ENCODE measurements at places on chromosomes 3 and 15.

DNA sequence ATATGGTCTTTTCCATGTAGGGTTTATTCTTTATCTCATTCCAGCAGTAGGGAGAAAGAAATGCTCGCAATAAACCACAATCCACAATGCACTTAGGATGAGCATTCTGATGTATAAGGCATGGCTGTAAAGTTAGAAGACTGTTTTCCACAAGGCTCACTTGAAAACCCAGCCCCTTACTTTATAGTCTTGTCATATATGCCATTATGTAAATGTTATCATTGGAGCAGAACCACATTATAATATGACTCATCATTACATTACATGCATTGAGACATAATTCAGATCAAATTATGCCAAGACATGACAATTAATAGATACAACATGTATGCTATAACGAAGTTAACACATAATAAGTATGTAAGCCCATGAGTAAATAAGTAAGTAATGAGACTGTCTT lies 348.1 kb downstream of the LSAMP start:
- no peak for DNase-seq

DNA sequence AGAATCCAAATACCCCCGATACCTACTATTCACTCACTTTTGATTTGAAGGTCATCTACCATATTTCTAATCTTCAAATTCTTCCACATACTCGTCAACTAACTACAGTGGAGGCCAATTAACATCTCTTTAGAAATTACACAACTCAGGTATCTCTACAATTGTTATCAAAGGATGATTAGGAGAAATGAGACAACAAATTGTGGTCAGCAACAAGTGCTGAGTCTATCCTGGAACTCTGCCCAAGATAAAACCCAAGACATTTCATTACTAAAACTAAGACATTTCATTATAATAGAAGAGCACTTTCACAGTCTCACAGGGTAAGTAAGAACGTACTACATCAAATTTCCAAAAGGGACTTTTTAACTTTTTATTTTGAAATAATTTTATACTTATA lies 100.0 kb downstream of the TBC1D5 start:
- no peak for DNase-seq

DNA sequence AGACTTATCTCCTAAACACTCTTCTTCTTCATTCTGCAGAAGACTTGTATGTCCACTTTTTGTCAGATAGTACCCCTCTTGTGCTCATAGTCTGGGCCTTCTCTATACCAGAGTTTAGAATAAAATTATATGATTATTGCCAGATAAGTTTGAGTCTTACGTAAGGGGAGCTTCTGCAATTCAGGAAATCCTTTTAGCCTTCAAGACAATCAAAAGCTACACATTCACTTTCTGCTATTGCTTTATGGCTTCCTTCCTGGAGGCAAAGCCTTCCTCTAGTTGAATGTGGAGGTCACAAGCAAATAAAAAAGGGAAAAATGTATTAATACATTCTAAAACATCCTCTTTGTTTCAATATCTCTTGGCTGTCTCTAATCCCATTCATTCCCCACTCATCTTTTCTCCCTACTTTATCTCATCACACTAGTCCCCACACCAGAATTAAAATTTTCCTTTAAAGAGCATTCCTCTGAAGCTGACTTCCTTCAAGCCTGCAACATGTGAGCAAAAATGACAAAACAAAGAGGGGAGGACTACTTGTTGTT lies 186.8 kb downstream of the CPNE4 start:
- no peak for DNase-seq

GRCh38 chr3:71510510-71510909 lies 73.0 kb downstream of the FOXP1 start:
- DNase-seq = no peak

- no peak for DNase-seq
These were observed 3.6 kb upstream of the NR1D2 start for GRCh38 chr3:23941440-23941839.

DNA sequence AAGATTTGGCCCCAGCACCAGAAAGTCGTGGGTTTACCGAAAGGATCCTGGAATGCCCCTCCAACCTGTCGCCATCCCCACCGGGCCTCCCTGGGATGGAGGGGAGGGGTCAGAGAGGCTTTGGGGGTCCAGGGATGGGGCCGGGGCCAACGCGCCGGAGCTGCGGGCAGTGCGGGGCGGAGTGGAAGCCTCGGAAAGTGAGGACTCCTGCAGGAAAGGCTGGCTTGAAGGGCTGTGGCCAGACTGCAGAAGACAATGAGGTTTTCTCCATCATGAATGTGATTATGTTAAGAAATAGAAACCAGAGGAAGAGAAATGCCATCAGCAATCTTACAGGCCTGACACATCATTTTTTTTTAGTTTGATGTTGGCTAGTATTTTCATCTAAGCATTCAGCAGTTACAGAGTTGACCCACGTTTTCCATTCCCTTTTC lies 738 bp downstream of the YEATS2 start:
- peak; percentile 62 for DNase-seq

DNA sequence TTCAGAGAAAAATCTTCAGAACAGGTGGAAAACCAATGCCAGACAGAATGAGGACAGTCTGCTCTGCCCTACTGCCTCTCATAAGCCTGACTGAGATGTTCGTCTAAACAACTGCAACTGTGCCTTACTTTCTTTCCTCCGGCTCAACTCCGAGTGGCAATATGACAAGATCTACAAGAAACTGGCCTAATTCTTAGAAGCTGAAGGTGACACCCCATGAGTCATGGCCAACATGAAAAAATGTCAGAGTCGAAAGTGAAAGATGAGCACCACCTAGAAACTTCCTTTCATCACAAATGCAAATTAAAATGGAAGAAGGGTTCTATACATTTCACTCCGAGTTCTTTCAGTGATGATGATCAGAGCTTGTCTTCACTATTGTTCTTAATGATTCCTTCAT lies 12.9 kb downstream of the PCYT1A start:
- DNase-seq = no peak

- DNase-seq = no peak
These were observed 335.6 kb upstream of the LMCD1 start for GRCh38 chr3:8166014-8166413.

DNA sequence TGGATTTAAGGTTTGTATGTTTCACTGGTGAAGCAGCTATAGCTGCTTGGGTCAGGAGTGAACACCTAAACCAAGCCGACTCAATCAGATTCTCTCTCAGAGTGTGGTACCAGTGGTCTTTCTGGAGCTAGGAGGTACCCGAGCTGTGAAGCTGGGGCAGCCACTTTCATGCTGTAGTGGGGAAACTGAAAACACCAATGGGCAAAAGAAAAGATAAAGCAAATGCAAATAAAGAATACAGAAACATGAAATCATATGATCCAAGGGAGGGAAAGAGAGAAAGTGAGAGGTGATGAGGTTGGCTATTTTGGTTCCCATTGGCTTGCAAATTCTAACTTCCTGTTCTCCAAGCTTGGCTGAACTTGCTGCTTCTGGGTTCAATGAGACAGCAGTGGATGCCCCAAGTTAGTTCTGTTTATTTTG lies 212.3 kb upstream of the CFAP20DC start:
- DNase-seq = no peak

DNA sequence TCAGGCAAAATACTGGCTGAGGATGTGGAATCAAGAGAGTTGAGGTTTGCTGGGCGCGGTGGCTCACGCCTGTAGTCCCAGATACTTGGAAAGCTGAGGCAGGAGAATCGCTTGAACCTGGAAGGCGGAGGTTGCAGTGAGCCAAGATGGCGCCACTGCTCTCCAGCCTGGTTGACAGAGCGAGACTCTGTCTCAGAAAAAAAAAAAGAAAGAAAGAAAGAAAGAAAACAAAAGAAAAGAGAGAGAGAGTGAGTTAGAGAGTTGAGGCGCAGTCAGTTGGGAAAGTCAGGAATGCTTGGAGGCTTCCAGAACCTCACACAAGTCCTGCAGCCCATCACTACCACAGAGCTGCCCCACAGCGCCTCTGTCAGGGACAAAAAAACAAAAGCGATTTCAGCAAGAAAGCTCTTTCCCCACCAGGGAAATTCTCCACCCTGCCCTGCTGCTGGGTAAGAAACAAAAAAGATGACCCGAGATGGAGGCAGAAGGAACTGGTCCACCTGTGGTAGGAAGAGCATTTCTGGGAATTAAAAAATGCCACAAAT lies 13.8 kb downstream of the HDC start:
- no peak for DNase-seq

DNA sequence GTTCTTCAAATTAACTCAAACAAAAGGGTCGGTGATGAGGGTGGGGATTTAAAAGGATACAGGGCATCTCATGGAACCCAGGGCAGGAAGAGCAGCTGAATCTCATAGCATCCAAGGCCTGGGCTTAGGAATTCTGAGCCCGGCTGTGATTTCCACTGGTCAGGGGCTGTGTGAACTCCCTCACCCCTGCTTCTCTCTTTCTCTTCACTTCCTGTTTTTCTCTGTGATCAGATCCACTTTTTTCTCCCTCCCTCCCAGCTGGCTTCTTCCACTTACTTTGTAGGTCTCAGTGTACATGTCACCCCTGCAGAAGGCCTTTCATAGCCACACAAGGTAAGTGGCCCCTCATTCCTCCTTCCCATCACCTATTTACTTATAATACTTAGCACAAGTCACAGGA lies 68.2 kb upstream of the CORO2B start:
- no peak for DNase-seq

GRCh38 chr3:67118635-67119034 lies 120.5 kb downstream of the KBTBD8 start:
- DNase-seq = no peak

- no peak for DNase-seq
These were observed 516.4 kb downstream of the GBE1 start for GRCh38 chr3:81245043-81245442.

GRCh38 chr3:20121088-20121487 lies 64.9 kb downstream of the SGO1 start:
- no peak for DNase-seq

DNA sequence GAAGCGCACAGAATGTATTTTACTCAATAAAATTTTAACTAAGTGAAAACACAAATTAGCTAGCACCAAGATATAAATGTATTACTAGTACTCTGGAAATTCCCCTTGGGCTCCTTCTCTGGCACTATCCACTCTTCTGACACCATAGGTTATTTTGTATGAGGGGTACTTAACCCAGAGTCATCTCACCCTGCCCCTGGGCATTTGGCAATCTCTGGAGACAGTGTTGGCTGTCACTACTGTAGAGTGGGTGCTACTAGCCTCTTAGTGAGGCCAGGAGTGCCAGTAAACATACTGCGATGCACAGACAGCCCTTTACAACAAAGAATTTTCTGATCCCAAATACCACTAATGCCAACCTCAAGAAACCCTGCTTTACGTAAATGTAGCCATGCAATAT lies 246.3 kb upstream of the KBTBD8 start:
- DNase-seq = no peak

GRCh38 chr3:172799246-172799645 lies 48.7 kb downstream of the ECT2 start:
- no peak for DNase-seq

DNA sequence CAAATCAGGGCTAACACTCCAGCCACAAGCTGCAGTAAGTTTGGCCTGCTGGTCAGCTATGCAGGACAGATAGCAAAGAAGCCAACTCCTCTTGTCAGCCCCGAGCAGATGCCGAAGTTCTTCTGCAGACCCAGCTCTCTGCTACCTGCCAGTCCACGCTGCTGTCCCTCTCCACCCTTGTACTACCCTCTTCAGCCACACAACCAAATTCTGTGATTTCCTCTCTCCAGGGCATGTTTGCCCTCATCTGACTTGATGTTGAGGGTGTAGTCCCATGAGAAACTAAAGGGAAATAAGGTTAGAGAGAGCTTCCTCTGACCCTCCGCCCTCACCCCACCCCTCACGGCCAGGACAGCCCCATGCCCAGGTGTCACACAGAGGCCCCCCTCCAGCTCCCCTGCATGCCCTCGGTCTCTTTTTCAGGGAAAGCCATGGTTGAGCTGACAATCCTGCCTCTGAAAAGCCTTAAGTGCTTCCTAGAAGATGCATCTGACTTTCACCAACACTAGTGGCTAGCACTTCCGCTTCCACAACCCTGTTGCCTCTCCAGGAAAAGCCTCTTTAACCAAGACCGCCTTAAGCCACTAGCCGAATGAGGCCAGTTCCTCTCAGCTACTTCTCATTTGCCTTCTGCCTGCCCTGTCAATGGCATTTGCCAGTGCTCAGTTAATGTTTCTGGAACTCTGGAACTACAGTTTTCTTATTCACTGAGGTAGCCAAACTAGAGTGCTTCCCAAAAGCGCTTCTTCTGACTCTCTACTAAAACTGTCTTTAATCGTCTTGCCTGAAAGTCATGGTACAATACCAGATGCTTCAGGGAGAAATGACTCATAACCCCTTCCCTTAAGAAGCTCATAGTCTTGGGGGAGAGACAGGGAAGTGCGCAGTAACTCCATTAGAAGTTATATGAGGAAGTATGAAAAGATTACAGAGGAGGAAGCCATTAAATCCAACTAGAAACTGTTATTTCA lies 300.4 kb upstream of the STT3B start:
- no peak for DNase-seq

DNA sequence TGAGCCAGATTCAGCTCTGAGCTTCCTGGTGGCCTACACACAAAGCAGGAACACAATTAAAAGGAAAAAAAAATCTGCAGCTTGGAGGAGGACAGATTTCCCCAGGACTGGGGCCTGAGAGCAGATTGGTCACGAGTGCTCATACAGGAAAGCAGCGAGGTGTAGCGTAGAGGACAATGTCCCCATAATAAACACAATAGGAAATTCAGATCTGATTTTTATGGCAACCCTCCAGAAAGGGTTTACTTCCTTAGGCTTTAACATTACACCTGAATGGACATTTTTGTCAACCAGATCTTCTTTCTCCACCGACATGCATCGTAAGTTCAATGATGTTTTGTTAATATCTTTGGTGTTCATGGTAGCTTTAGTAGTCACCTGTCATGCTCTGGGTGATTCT lies 23.3 kb downstream of the SLC6A20 start:
- DNase-seq = no peak

GRCh38 chr3:185549122-185549521 lies 3.3 kb downstream of the LIPH start:
- DNase-seq = no peak

GRCh38 chr3:71341721-71342120 lies 241.8 kb downstream of the FOXP1 start:
- DNase-seq = no peak

DNA sequence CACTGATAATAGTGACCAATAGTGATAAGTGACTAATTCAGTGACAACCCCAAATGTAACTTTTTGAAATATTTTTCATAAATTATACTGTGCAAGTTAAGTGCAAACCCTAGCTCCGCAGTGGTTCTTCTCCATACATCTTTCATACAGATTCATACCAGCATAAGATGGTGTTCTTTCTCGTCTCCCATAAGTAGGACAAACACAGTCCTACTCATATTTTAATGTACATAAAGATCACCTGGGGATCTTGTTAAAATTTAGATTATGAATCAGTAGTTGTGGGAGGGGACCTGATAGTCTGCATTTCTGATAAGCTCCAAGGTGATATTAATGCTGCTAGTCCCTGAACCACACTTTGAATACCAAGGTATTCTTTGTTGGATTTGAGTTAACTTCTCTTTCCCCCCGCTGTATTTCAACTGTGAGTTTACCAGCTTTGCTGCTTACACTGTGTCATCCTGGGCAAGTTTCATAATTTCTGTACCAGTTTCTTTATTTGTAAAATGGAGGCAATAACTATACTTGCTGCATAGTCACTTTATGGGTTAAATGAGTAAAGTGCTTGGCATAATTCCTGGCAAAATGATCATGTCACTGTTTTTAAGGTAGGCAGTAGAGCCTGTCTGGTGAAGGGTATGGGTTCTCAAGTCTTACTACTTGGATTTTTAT lies 34.7 kb upstream of the C3orf38 start:
- no peak for DNase-seq

- DNase-seq = peak; percentile 89
These were observed 1.0 kb downstream of the KAT2B start for GRCh38 chr3:20041197-20041780.

All from left hindlimb (tissue), 1 donor.